Diencephalon (tissue), 1 donor: ENCODE measurements at places on chromosomes 2 and 18. TPM values are rescaled to one million over a fixed set of nuclear protein-coding genes. Genes with fewer than 3 reads are reported as not detected.

The C2orf81 gene
- 0.92 TPM for total RNA-seq

The TUBB8B gene
- total RNA-seq = 0.69 TPM

The SIX3 gene
- total RNA-seq = 7.4 TPM

The PFN4 gene
- total RNA-seq = 0.92 TPM

The CIB4 gene
- total RNA-seq = not detected

The GPR17 gene
- 28.6 TPM for total RNA-seq

The SNORC gene
- 4.6 TPM for total RNA-seq

The NETO1 gene
- total RNA-seq = 50.7 TPM

The FBXO36 gene
- total RNA-seq = 12.7 TPM

The KCNG2 gene
- total RNA-seq = 0.69 TPM

The HNMT gene
- total RNA-seq = 43.6 TPM

The CDK15 gene
- 0.92 TPM for total RNA-seq

The CROCC2 gene
- total RNA-seq = 1.4 TPM

The GNLY gene
- total RNA-seq = not detected

The SERPINB13 gene
- total RNA-seq = under 0.01 TPM

The FOXI3 gene
- not detected for total RNA-seq

The L3MBTL4 gene
- total RNA-seq = 19.8 TPM

The STPG4 gene
- total RNA-seq = not detected

The DPYSL5 gene
- 181 TPM for total RNA-seq

The RAB3GAP1 gene
- total RNA-seq = 80.0 TPM

The UGP2 gene
- 116 TPM for total RNA-seq

The SLC4A5 gene
- 3.2 TPM for total RNA-seq

The CRACDL gene
- total RNA-seq = 3.7 TPM

The CHRND gene
- 0.23 TPM for total RNA-seq

The ACMSD gene
- total RNA-seq = not detected

The RASGRP3 gene
- total RNA-seq = 14.1 TPM

The CDH19 gene
- total RNA-seq = 0.23 TPM

The PIGN gene
- total RNA-seq = 39.4 TPM

The CFAP221 gene
- 25.4 TPM for total RNA-seq

The GPAT2 gene
- total RNA-seq = 2.3 TPM

The DSC2 gene
- total RNA-seq = 4.2 TPM

The TGFA gene
- 18.2 TPM for total RNA-seq

The RPS27A gene
- 680 TPM for total RNA-seq

The ZNF397 gene
- 43.1 TPM for total RNA-seq

The RAB6C gene
- total RNA-seq = 2.5 TPM

The SLC9A4 gene
- total RNA-seq = 0.69 TPM

The PLGLB2 gene
- total RNA-seq = 1.6 TPM

The SEPTIN10 gene
- total RNA-seq = 80.5 TPM

The SLC5A7 gene
- total RNA-seq = 14.3 TPM

The DSC1 gene
- total RNA-seq = not detected

The CFAP65 gene
- 2.3 TPM for total RNA-seq

The ZBTB14 gene
- 27.7 TPM for total RNA-seq

The GAL3ST2 gene
- 0.69 TPM for total RNA-seq

The CXCR1 gene
- total RNA-seq = not detected
